Hematopoietic multipotent progenitor cell treated with erythropoietin and hydrocortisone succinate and interleukin-3 and kit ligand, for 6 days (in vitro differentiated cells): ENCODE measurements at places on chromosomes 2 and 18.

- no peak for DNase-seq
These were observed 261.9 kb upstream of the SIX3 start for GRCh38 chr2:44679584-44679983.

DNA sequence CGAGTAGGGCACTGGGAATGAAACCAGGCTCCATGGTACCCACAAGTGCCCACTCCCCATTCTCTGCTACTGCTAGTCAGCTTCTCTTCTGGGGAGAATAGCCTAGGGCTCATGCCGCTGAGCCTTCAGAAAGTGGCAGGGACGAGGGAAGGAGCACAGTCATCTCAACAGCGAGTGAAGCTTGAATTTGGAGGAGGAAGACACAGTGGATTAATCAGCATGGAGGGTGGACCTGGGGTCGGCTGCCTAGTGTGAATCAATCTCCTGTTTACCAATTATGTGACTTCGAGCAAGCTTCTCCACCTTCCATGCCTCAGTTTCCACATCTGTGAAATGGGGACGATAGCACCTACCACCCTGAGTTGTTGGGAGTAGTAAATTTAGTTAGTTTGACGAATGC is 157.0 kb downstream of the SEPTIN10 start:
- no peak for DNase-seq

DNA sequence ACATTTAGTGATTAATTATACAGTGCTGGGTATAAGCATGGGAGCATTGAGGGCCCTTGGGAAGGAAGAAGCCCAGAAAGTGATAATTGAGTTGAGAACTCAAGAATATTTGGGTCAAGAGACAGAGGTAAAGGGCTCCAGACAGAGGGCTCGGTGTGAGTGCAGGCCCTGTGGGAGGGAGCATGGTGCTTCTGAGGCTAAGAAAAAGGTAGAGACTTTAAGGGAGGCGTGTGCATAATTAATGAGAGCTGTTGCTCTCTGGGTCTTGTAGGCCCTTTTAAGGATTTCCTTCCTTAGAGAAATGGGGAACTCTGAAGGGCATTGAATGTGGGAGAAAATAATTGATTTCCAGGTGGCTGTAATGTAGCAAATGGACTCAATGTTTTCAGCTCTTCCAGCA is 735.0 kb upstream of the POU3F3 start:
- no peak for DNase-seq

- peak; percentile 46 for DNase-seq
These were observed at the start of gene POMC for GRCh38 chr2:25168256-25169072. Gene POMC (minus strand): TSS chr2:25168580. CDS start chr2:25164772, 3,808 bp downstream.

DNA sequence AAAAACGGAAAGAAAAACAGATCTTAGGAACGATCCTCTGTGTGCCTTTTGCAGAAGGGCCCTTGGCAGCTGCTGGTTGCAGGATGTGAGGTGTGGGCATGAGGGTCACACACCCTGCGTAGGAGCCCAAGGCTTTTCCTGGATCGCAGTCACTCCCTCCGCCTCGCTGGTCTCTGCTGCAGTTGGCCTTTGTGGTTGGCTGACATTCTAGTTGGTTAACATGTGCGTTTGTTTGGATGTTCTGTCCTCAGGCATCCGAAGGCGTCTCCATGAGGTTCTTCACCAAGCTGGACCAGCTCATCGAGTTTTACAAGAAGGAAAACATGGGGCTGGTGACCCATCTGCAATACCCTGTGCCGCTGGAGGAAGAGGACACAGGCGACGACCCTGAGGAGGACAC is 61.7 kb downstream of the INPP5D start:
- no peak for DNase-seq
